Hematopoietic multipotent progenitor cell treated with erythropoietin and hydrocortisone succinate and interleukin-3 and kit ligand, for 15 days (in vitro differentiated cells): ENCODE measurements at places on chromosomes 2 and 18.
A peak's percentile ranks its signal among the peaks of the same experiment; 100 is the strongest.

GRCh38 chr2:162613839-162614238 is 224.7 kb downstream of the KCNH7 start:
- DNase-seq = no peak

DNA sequence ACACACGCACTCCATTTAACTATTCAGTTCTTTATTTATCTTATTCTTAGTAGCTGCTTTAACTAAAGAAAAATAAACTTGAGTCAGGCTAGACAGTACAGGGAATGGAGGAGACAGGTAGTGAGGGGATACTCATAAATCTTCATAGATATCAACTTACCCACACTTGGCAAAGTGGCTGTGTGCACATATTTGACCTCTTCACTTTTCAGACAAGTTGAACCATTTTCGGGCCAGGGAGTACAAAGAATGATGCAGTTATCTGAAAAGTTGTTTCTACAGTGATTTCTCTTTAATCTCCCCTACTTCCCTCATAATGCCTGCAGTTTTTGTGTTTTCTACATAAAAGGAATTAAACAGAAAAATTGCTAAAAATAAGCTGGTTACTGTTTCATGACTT is 307.5 kb downstream of the GULP1 start:
- no peak for DNase-seq

- DNase-seq = no peak
Observed at GRCh38 chr2:236687296-236687965, 117.8 kb downstream of the ACKR3 start.

GRCh38 chr2:46246790-46247189 is 50.4 kb upstream of the EPAS1 start:
- DNase-seq = no peak

GRCh38 chr2:109613081-109613921 is 465 bp downstream of the SEPTIN10 start:
- DNase-seq = no peak

- DNase-seq = no peak
Observed at GRCh38 chr2:73177645-73178255, 24.6 kb upstream of the NOTO start.

GRCh38 chr2:33765122-33765521 is 166.0 kb upstream of the FAM98A start:
- DNase-seq = no peak

GRCh38 chr18:76383636-76384035 is 111.4 kb downstream of the ZNF516 start:
- DNase-seq = no peak

GRCh38 chr18:28365411-28365831 is 188.5 kb upstream of the CDH2 start:
- DNase-seq = no peak

GRCh38 chr2:70676301-70677035 is 91.5 kb downstream of the ADD2 start:
- DNase-seq = no peak

GRCh38 chr2:241678784-241679540 is 7.7 kb downstream of the DTYMK start:
- DNase-seq = no peak

GRCh38 chr2:191078165-191078867 is 64.3 kb upstream of the STAT1 start:
- no peak for DNase-seq

GRCh38 chr2:190744041-190744440 is 95.2 kb downstream of the NAB1 start:
- DNase-seq = no peak

GRCh38 chr2:59936048-59936447 is 617.4 kb downstream of the BCL11A start:
- no peak for DNase-seq

- no peak for DNase-seq
Observed at GRCh38 chr18:68662754-68663153, 52.2 kb downstream of the TMX3 start.

GRCh38 chr2:225472161-225472560 is 72.7 kb downstream of the NYAP2 start:
- DNase-seq = no peak

GRCh38 chr2:199431746-199432213 is 26.0 kb downstream of the SATB2 start:
- DNase-seq = no peak

DNA sequence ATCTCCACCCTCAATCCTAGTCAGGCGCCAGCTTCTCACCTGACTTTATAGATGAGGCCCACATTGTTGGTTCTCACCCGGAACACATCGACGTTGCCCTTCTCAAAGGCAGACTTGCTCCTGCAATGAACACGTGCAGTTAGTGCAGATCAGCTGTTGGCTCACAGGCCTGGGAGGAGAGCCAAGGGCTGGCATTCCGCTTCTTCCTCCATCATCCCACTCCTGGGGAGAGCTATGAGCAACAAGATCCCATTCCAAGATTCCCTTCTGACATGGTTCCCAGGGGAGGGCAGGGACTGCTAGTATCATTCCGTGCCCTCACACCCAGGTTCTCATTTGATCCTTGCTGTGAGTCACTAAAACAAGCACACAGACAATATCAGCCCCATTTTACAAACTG is 15.1 kb downstream of the LOXHD1 start:
- DNase-seq = no peak

- no peak for DNase-seq
Observed at GRCh38 chr2:239750929-239751678, 274.0 kb downstream of the NDUFA10 start.

DNA sequence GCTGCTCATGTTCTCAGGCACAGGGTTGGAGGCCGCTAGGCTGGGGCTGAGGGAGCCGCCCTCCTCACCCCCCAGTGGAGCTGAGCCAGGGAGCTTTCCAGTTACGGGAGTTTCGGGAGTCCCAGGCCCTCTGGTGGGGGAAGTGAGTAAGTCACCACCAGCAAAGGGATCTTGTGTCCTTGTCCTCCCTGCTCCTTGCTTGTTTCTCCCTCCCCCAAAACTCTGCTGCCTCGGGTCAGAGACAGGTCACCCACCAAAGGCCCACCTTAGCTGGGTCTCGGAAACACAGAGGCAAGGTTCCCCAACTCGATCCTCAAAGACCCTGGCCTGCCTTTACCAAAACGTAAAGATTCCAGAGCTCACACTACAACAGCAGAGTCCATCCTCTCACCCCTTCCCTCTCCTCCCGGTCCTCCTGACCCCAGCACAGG is 60.5 kb upstream of the POMC start:
- peak; percentile 85 for DNase-seq

DNA sequence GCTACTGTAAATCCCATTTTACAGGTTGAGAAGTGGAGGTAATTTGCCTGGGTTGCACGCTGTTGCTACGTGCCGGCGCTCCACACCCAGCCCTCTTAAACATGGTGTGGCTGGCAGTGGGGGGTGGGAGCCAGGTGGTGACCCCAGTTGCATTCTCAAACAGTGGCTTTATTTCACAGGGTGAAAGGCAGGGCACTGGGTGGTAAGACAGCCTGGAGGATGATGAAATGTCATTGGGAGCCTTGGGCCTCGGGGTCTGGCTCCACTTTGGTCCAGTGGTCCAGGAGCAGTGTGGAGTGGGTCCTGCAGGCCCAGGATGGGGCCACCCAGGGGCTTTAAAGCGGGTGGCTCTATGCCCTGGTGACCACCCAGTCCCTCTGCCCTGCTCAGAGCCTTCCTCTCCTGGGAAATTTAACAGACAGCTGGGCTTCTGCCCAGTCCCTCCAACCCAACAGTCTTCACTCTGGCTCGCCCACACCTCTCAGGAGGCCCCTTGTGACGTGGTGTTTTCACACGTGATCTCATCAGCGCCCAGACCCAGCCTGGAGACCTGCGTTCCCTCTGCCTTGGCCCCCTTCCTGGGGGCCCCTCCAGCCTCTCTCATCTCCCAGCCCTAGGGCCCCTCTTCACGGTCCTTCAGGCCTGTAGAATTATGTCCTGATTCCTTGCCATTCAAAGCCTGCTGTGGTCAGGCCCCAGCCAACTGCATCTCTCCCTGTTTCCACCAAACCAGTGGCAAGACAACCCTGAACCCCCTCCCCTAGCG is 92.5 kb downstream of the INHBB start:
- DNase-seq = no peak

DNA sequence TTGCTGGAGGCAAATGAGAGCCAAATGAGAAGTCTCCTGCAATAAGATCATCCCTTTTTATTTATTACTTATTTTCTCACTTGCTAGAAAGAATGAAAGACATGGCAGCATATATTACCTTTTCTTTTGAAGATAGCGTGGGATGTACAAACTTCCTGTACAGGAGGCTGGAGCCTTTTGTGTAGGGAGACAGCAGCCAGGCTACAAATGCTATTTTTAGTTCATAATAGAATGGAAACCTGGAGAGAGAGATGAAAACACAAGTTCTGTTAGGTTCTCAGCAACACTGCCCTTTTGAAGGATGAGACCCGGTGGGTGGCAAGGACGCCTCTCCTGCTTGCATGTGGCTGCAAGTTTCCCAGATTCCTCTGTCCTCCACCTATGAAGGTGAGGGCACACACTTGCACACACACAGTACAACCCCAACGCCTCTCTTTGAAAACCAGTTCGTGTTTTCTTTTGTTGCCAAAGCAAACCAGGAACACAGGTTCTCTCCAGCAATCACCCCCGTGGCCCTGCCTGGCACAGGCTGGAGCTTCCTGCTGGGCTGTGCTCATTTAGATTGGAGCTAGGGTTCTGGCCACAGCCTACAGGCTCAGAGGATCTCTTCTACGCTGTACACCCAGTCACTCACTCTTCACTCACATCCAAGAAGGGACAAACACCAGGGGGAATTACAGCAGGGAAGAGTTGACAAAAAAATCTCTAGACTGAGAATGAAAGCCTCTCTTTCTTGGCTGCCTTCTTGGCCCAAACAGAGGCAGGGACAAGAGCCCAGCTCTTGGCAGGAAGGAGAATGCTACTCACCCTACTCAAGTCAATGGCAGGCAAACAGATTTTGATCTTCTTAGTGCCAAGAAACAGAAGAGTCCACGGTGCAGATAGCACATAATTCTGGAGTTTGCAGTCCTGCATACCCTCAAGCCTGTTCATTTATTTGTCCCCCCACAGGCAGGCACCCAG is 55.6 kb downstream of the MRPL35 start:
- no peak for DNase-seq

DNA sequence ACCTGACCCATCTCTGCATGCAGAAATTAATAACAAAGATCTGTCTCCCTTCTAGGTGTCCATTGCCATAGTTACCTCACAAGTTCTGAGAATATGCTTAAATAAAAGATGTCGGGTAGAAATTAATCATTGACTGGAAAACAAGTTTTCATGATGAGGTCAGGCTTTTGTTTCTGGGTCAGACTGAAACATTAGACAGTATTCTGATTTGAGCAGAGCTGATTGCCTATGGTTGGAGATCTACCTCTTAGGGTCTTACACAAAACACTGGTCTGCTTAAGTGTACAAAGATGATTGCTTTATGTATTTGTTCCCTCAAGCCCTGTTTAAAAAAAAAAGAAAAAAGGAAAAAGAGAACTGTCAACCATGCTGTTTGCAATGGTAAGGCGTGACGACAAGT is 956.4 kb downstream of the CPS1 start:
- no peak for DNase-seq
